ENCODE measurements at places on chromosomes 11 and 22.

- DNase-seq, result no peak
These were observed 31.6 kb downstream of the SLC36A4 start for GRCh38 chr11:93166194-93166593.

GRCh38 chr11:63536669-63537292, at the start of gene PLAAT4:
Gene PLAAT4, plus strand, starts transcription at chr11:63536808. Its CDS starts 61 bp downstream, at chr11:63536869.
- no peak for DNase-seq

- no peak for DNase-seq
These were observed 44.4 kb downstream of the CHRDL2 start for GRCh38 chr11:74686792-74687191.

GRCh38 chr11:75432911-75433321, at the start of gene KLHL35:
Gene KLHL35, minus strand, starts transcription at chr11:75433203. Its CDS starts 2,574 bp downstream, at chr11:75430629.
- no peak for DNase-seq

DNA sequence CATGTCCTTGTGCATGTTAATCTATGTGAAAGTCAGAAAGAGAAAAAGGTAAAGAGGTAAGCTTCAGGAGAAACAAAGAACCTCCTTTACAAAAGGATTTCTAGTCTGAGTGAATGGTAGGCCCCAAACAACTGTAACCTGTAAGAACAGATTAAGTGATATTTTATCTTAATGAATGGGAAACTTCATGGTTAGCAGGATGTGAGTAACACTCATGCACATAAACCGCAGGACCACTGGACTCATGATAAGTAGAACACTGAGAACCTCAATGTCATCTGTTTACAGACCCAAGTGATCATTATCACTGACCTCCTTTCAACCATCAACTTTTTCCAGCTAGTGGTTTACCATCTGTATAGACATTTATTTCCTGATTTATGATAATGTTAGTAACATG, 19.9 kb downstream of the OR8G5 start:
- no peak for DNase-seq

DNA sequence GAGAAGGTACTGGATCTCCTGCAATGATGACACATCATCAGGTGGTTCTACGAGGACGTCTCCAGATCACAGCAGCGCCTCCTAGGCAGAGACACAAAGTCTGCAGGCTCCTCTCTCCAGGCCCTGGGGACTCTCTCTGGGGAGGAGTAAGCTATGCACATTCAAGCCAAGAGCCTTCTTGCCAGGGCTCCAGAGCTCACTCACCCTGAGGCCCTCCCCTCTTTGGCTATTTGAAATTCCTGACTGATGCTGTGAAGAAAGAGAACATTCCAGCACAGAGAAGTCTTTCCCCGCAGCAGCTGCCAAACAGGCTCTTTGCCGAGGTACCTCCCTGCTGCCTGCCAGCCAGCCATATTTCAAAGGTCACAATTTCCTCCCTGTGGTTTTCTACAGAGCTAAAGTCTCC, 204.9 kb downstream of the CSNK2A3 start:
- peak; percentile 76 for DNase-seq

GRCh38 chr11:63573881-63574855, 11.0 kb upstream of the PLAAT2 start:
- DNase-seq, result no peak

DNA sequence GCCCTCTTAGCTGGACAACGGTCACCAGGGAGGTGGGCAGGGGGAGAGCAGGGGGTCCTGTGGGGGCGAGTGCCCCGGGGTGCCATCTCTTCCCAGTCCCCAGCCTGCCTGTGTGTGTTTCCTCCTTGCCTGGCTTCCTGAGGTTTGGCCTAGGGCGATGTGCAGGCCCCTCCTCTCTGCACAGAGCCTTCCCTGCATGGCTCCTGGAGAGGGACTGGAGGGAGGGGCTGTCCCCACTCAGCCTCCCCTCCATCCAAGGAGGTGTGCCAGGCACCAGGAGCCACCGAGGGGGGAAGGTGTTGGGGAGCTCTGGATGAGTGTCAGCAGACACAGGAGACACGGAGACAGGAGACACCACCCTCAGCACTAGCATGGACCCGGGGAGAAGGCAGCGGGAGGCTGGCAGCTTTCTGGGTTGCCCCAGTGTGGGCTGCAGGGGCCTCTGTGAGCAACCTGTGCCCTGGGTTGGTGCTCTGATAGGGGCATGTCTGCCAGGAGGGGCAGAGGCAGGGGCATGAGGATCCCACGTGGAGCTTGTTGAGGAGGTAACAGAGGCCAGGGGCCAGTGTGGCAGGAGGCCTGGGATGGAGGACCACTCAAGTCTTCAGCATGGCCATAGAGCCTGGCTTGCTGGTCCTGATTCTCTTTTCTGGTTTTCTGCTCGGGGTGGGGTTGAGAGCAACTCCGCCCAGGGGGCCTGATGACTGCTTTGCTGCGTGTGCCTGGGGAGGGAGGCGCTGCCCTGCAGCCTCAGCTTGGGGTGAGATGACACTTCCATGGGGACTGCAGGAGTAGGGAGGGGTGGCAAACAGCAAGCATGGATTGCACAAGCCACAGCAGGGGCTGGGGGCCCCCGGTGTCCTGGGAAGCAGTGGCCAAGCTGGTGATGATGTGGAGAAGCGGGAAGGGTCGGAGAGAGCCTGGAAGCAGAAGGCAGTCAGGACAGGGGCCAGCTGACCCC, 78.8 kb downstream of the ST3GAL4 start:
- DNase-seq, result no peak

DNA sequence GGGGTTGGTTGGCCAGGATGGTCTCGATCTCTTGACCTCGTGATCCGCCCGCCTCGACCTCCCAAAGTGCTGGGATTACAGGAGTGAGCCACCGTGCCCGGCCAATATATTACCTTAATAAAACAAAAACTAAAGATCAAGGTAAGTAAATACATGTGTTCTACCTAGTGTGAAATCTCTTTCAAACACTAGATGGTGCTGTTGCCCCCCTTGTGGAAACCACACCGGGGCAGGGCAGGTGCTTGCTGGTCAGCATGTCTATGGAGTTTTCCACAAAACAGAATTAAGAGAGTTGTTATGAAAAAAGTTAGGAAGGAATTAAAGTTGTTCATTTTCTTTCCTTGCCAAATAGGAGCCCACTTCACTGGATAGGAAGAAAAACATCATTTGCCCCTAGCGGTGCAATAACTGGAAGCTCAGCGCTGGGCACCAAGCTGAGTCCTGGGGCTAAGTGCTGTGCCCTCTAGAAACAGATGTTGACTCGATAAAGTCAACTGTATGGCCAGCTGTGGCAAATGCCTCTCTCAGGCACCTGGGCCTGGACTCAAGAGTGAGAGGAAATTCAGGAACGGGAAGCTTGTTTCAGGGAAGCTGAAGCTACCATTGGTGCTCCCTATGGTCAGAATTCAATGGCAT, 6.3 kb upstream of the KCNJ5 start:
- no peak for DNase-seq

DNA sequence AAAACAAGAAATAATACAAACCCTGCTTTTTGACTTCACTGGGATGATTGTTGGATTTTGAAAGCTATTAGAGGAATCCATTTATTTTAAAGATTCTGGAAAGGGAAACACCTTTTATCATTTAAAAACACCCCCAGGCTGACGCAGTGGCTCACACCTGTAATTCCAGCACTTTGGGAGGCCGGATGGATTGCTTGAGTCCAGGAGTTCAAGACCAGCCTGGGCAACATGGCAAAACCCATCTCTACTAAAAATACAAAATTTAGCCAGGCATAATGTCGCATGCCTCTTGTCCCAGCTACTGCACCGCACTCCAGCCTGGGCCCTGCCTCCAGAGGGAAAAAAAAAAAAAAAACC, 317 bp upstream of the SCN2B start:
- DNase-seq, result no peak

DNA sequence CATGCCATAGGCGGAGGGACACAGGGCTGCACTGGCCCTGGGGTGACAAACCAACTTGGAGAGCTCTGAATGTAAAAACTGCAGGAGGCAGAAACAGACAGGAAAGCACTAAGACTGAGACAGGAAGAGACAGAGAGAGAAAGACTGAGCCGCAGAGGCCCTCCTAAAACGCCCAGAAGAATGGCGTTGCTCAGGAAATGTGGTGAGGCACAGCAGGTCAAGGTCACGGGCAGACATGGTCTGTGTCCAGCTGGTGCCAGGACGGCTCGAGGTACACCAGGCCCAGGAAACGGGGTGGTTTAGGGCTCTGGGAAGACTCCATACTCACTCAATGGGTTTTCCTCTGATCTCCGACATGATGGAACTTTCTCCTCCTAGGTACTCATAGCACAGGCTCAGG, 29.1 kb downstream of the MAFF start:
- no peak for DNase-seq

DNA sequence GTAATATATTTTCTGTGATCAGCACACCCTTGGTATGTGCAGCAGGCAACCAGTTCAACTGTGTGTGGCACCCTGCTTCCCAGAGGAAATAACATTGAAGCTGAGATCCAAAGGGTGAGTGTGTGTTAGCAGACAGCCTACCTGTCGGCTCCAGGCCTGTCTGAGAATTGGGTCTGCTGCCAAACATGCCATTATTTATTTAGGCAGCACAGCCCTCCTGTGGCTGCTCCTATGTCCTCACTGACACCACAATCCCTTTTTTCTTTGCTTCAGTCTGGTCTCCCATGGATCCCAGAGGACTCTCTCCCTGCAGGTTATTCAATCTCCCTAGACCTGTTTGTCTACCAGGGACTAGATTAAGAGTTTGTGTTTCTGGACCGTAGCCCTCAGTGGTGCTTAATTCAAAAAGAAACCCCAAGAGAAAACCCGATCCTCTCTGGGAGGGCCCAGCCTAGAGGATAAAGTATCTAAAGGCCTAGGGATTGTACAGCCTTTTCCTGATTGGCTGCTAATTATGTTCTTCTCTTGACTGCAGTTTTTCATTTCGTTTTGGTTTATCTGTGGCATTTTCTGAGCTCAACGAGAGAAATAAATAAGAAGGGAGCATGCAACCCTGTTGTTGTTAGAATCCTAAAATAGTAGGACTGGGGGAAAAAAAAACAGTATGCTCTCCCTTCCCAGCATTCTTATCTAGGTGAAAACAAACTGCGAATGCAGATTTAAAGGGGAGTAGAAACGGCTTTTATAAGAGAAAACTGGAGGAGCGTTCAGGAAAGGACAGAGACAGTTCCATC, 24.1 kb downstream of the KCNE3 start:
- no peak for DNase-seq

DNA sequence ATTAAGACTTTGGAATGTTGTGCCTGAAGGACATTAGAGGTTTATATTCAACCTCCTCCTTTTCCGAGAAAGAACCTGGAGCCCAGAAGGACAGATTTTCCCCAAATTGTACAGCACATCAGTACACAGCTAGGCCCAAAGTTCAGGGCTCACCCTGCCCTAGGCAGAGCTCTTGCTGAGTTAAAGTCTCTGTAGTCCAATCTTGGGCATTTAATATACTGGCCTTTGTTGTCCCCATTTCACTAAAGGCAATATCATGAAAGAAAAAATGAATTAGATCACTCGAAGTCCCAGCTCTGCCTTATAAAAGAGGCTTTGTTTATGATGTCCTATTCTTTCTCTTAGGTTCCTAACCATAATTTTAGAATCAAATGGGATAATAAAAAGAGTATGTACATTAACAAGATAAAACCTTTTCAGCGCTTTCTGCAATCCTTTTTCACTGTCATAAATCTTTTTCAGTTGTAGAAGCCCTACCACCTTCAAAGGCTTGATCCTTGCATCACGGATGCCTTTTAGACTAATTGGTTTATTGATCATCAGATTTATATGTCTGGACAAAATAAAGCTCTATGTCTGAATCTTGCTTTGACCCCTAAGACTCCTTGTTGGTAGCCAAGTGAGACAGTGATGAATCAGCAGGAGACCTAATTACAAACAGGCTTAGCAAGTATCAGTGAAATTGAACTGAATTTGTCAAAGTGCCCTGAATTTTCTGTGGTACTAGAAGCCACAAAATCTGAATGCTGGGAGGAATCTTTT, 39.8 kb downstream of the RELT start:
- no peak for DNase-seq

DNA sequence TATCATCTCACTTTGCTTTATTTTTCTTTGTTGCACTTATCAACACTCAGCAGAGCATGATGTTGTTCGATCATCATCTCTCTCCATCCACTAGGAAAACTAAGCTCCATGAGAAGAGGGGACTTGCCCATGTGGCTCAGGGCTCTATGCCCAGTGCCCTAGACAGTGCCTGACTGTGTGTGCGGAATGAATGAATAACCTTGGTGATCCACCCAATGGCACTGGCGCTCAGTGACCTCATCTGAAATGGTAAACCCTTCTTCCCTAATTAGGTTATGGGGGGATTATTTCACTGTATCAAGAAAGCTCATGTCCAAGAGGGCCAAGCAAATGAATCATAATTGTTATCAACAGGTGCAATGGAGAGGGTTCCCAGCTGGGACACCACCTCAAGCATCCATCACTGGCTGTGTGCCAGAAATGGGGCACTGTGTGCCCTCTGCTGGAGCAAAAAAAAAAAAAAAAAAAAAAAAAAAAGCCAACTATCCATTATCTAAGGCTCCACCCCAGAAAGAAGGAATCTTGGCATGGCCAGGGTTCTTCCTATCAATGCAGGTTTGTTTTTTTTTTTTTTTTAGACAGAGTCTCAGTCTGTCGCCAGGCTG, 172.6 kb downstream of the LARGE1 start:
- no peak for DNase-seq

DNA sequence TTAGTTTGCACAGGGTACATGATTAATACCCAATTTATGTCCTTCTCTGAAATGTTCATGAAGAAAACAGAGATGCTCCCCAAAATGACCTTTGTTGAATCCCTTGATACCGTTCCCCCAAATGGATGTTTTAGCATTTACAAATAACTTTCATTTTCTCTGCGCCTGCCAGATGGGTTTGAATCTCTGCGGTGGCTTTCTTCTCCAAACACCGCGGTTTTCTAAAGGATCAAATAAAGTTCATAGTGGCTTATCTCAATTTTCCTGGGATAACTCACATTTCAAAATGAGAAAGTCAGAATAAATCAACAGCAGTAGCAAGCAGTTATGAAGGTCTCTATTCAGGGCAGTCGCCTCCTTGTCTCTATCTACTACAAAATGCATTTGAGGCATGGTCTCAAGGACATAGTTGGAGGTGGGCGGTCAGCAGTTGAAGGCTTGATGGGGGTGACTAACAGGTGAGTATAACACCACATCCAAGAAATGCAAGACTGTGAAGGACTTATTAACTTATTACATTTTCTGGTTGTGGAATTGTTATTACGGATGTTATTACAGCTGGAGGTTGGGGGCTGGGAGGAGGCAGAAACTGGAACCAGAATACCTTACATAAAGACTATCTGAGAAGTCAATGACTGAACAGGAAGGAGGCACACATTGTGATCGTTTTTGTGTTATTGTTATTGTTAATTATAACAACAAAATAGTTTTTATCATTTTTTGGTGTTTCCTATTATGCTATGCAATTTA, 1513.3 kb downstream of the FAM181B start:
- DNase-seq, result no peak

GRCh38 chr11:134449713-134450112, 37.7 kb upstream of the B3GAT1 start:
- DNase-seq, result no peak

GRCh38 chr22:33519071-33519973, 401.0 kb downstream of the LARGE1 start:
- no peak for DNase-seq

- no peak for DNase-seq
These were observed 46.6 kb upstream of the CTSC start for GRCh38 chr11:88384004-88384668.

DNA sequence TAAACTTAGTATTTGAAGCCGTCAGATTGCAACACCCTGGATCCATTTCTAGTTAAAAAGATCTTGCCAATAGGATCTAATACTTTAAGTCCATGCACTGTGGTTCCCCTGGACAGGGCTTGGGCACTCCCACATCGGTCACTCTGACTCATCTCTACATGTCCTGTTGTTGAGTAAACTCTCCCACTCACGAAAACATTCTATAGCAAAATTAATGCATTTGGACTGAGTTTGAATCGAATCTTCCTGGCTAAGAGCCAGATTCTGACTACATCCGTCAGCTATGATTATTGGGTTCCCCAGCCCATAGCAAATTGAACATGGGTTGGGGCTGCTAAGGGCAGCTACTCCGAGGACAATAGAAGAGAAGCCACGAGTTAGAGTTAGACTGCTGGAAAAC, 182.1 kb upstream of the SORL1-AS1 start:
- DNase-seq, result no peak

Data from suprapubic skin (tissue), 4 donors.